MM.1S (cell line): ENCODE measurements at places on chromosomes 13 and 19.
A peak's percentile ranks its signal among the peaks of the same experiment; 100 is the strongest.

DNA sequence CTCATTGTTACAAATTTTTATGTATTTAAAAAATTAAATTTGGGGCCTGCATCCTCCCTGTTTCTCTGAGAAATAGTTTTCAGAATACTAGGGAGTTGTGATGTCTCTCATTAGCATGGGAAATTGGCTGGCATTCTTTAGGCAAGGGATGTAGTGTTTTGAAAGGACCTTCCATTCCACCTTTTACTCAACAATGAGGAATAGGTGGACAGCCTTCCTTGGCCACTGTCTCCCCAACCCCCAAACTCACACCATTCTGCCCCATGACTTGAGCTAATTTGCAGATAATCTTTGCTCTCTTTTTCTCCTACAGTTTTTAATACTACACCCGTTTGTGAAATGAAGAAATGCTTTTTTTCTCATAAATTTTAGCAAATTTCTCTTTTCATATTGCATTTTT is 244.6 kb upstream of the SPRY2 start:
- DNase-seq: no peak

DNA sequence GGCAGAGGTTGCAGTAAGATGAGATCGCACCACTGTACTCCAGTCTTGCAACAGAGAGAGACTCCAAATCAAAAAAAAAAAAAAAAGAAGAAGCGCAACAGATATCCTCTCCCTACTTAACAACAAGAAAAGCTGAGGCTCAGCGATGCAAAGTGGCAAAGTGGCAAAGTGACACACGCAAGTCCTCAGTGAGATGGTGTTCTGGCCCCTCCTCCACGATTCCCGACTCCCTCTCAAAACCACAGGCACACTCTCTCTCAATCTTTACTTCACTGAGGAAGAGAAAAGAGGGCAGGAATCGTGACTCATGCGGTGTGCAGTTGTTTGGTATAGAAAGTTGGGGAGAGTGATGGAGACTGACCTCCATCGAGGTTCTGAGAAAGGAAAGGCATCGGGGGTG is 12.6 kb downstream of the FFAR2 start:
- DNase-seq: no peak

DNA sequence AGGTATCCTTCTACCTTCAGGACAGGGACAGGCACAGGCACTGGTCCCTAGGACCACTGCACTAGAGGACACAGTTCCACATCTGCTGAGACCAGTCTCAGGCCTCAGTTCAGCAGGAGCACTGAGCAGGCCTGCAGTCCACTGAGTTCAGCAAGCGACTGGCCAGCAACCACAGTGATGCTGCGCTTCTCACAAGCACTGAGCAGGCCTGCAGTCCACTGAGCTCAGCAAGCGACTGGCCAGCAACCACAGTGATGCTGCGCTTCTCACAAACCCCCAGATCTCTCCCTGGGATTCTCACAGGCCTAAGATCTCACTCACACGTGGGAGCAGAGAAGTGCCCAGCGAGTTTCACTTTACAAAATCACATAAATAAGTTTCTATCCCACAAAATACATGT is 140.6 kb downstream of the IRS2 start:
- DNase-seq: no peak

DNA sequence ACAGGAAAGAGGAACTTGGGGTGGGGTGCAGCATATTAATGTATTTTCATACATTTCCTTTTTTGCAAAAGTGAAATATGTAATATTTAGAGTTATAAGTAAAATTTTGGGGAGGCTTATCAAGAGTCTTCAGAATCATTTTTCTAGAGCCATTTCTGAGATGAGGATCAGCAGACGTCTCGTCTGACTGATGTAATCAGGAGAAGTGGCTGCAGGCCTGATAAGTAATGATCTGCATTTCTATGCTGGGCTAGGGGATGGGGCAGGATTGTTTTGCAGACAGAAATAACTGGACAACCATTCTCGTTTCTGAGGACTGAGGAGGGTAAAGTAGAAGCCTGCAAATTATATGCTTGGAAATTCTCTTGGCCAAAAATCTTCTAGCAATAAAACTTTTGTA is 89.2 kb upstream of the ARGLU1 start:
- no peak for DNase-seq

- DNase-seq: no peak
Measured at GRCh38 chr19:37999309-38000213, 92.6 kb downstream of the SIPA1L3 start.

GRCh38 chr19:36488846-36489117 is 579 bp downstream of the ZNF566 start:
- no peak for DNase-seq

DNA sequence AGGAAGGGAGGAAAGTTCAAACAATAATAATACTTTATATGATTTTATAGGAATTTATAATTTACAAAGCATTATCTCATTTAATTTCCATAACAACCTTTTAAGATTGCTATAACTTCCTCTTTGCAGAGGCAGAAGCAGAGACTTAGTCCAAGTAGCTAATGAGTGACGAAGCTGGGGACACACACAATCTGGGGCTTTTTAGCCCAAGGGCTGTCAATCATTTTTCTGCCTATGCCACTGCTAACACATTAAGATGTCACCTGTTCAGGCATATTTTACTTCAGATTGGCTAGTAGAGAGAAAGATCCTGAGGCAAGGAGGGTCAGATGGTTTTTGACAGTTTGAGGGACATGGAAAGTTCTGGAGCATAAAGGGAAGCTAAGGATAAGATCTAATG is 12.6 kb downstream of the SCEL start:
- DNase-seq: no peak

DNA sequence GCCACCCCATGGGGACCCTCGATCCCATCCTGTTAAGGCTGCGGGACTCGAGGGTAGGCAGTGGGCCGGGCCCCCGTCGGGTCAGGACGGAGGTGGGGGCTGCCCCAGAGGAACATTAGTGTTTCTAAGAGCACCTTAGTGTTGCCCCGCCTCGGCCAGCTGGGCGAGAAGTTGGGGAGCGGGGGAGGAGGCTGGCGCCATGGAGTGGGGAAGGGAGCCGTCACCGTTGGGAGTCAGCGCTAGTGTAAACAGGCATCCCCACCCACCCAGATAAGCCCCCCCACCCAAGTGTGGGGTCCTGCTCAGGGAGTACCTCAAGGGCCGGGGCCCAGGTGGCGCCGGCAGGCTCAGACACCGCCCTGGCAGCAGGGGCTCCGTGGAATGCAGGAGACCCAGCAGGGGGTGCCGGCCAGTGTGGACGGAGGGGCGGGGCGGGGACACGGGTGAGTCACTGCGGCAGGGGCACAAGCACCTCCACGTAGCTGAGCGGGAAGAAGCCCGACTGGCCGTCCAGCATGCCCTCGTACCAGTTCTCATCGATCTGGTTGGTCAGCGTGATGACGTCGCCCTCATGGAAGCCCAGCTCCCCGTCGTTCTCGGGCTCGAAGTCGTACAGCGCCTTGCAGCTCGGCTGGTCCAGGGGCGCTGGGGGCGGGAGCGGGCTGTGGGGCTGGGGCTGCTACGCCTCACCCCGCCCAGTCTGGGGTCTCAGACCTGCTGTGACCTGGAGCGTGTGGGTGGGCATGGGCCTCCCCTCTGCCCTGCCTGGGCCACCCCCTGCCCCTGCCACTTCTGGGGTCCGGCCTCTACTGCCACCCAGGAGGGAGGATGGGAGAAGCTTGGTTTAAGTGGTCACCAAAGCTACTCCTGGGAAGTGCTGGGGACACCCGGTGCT is 18.0 kb downstream of the MPND start:
- no peak for DNase-seq

- no peak for DNase-seq
Measured at GRCh38 chr13:44165889-44166496, 207.6 kb upstream of the SERP2 start.

DNA sequence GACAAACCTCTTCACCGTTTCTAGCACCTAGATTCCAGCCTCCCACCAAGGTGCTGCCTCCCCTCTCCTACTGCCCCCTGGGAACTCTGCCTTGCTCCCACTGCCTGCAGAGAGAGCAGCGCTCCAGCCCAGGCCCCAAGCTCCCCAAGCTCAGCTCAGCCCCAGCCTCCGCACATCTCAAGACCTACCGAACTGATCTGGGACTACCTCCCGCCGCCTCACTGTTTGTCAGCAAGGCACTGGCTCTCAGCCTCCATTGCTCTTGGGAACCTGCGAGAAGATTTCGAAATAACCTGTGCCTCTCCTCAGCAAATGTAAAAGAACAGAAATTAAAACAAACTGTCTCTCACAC is 92.4 kb upstream of the GPR183 start:
- no peak for DNase-seq

DNA sequence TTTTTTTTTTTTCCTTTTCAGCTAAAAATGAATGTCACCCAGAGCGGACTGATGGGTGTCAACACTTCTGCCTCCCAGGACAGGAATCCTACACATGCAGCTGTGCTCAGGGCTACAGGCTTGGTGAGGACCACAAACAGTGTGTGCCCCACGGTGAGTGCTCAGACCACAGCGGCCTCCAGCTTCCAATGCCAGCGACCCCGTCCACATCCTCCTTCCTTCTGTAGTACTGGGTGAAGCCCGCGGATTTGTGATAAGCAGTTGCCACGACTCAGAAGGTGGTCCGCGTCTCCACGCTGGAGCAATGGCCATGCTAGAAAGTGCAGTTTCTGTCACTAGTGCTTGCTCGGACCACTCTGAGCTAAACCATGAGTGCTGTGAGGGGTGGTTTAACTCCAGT is 6.0 kb downstream of the PROZ start:
- no peak for DNase-seq

GRCh38 chr19:45587873-45588272 is 3.3 kb upstream of the OPA3 start:
- no peak for DNase-seq

GRCh38 chr13:21443171-21443570 is 15.9 kb downstream of the ZDHHC20 start:
- no peak for DNase-seq

DNA sequence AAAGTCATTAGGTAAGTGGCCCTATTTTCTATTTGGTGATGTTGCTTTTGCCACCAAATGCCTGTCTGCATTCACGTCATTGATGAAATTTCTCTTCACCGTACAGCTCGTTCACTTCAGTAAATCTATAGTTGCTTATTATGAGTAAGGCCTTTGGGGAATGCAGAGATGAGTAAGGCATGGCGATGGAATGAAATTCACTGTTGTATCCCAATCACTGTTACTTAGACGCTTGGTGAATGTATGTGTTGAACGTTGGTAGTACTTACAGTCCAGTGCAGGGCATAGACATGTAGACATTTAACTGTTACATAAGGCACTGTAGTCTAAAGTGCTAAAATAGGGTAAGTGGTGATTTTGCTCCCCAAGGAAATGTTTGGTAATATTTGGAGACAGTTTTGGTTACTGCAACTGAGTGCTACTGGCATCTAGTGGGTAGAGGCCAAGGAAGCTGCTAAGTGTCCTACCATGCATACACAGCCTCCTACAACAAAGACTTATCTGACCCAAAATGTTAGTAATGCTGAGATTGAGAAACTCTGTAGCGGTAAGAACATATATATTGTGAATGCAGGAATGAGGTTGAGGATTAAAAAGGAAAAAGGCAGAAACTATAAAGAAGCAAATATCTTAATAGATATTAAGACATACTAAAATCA is 5.8 kb downstream of the AKAP11 start:
- DNase-seq: no peak

- no peak for DNase-seq
Measured at GRCh38 chr19:18310118-18310909, 12.6 kb downstream of the LSM4 start.

GRCh38 chr13:109131698-109132257 is 502.4 kb downstream of the MYO16 start:
- DNase-seq: peak; percentile 41

GRCh38 chr13:24627946-24628345 is 52.3 kb upstream of the ATP12A start:
- no peak for DNase-seq

DNA sequence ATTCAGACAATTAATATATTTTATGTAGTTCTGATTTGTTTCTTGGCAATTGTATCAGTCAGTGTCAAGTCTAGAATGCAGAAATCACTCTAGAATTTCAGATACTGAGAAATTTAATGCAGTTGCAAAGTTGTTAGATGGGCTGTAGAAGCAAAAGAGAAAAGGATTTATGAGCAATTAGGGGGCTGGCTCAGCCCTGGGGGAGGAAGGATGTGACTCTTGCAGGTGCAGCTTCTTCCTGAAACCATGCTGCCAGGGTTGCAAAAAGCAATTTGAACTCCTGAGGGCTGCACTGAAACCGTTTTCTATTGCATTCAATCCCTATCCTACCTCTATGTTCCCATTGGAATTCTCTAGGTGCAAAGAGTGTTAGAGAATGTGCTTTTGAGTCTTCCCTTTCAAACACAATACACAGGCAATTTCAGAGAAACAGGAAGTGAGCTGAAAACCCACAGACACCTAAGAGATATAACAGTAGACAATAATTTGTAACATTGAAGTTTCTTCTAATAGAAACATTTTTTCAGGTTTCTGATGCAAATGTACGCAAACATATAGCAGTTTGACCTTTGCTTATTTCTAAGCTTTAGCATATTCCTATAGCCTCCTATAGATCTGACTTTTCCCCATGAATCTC is 814.7 kb upstream of the ATXN8OS start:
- peak; percentile 21 for DNase-seq

DNA sequence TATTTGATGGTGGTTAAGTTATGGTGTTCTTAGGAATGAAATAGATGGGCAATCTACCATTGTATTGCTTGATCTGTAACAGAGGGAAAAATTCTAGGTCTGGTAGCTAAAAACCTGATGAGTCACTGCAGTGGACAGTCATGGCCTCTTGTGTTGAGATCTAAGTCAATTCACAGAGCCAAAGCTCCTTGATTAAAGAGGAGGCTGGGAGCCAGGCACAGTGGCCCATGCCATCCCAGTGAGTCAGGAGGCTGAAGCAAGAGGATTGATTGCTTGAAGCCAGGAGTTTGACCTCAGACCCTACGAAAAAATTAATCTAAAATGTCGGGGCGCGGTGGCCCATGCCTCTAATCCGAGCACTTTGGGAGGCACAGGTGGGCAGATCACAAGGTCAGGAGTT is 67.1 kb upstream of the KPNA3 start:
- DNase-seq: no peak

DNA sequence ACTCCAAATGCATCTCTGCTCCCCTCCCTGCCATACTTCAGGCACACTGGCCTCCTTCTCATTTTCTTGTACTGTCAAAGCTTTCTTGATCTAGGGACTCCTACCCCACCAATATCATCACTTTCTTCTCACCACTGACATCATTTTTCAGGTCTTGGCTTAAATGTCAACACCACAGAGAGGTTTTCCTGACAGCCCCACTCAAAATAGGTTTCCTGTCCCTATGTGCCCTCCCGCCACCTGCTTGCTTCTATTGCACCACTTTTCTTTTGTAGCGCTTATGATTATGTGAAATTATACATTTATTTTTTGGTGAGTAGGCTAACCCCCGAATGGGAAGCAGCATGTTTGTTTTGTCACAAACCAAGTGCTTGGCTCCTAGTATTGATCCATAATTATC is 164.6 kb downstream of the NDFIP2 start:
- no peak for DNase-seq

- no peak for DNase-seq
Measured at GRCh38 chr13:92017737-92018136, 619.3 kb downstream of the GPC5 start.

DNA sequence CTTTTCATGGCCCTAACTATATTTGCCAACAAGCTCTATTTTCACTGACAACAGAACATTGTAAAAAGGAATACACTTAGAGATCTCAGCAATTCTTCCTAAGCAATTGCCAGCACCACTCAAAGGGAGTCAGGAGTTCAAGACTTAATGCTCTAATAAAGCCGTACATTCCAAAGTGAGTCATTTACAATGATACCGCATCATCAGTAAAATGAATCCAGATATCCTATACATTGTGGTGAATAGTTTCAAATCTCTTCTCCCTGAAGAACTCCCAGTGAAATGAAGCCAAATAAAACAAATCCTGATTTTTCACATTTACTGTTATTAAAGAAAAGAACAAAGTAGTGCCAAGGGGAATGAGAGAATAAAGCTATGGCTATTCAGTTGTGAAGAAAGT is 2898.7 kb upstream of the PCDH20 start:
- no peak for DNase-seq
